ENCODE measurements at places on chromosomes 3 and 15.

GRCh38 chr3:148100476-148100875, 597.2 kb upstream of the AGTR1 start:
- DNase-seq, result no peak

DNA sequence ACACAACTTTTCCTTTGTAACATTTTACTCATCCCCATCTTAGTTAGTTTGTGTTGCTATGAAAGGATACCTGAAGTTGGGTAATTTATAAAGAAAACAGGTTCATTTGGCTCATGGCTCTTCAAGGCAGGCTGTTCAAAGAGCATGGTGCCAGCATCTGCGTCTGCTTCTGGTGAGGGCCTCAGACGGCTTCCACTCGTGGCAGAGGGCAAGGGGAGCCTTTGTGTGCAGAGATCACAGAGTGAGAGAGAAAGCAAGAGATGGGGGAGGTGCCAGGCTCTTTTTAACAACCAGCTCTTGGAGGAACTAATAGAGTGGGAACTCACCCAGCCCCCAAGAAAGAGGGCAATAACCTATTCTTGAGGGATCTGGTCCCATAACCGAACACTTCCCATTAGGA, 23.1 kb downstream of the PLA2G4F start:
- DNase-seq, result no peak

GRCh38 chr15:29698030-29698701, 124.1 kb downstream of the TJP1 start:
- no peak for DNase-seq

DNA sequence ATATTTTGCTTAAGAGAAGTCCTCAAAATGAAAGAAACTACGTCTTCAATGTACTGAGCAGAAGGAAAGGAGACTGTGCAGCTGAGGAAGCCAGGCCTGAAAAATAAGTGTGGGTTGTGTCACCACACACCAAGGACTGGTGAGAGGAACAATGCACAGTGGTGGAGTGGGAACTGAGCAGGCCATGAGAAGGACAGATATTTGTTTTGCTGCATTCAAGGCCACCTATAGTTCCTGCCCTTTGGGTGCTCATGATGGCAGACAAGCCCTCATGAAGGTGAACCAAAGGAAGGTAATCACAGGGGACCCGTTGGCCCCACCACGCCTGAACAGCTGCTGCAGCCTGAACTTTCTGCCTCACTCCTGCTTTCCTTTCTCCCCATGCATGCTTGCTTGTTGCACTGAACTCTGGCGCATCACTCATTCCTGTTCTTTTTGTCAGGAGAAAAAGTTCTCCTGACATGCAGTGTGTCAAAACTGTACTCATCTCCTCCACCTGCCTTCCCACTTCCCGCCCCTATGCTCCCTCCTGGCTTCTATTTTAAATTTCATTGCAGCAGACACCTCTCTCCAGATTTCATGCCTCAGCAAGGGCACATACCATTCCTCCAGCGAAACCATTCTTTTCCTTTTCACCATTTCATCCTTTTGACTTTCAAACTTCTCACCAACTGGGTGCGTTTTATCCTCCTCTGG, 2.2 kb upstream of the RNF7 start:
- DNase-seq, result no peak

DNA sequence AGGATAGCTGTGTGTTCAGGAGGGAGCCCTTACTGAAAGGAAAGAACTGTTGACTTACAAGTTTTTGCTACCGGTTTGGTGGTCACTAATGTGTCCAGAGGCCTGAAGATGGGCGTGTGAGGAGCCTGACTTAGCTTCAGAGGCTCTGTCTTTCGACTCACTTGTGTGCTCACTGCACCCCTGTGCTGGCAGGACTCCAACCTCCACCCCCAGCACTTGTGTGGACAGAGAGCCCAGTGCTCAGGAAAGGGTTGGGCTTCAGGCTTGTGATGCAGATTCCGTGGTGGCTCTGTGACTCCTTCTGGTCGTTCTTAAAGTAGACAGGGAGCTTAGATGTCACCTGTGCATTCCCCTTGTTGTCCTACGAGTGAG, 100.9 kb downstream of the PGPEP1L start:
- DNase-seq, result no peak

DNA sequence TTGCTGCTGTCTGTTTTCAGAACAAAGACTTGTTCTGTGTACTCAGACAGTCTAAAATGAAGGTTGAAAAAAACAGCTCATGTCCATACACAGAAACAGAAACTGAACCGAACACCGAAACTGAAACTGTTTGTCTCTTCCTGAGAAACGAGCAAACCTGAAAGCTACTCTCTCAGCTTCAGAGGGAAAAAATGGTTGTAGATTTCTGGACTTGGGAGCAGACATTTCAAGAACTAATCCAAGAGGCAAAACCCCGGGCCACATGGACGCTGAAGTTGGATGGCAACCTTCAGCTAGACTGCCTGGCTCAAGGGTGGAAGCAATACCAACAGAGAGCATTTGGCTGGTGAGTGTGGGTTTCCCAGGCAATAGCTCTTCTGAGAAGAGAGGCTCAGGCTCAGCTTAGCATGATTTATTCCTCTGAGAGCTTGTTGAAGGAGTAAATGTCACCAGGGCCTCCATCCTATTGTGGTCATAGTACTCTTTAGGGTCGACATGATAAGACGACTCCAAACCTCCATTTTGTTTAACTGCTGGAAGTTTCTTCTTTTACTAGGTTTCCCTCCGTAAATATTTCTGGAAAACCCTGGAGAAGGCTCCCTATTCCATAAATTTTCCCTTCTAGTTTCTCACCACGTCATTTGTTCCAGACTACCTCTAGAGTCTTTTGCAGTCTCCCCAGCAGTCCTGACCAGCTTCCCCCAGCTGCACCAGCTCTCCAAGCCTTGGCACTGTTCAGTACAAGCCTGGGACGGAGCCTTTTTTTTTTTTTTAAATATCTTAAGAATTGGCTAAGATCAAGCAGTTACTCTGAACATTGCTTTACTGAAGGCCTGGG, at the start of gene RTP4:
TSS of gene RTP4 (plus strand) at position 135 of the 838 bp plus-strand sequence. CDS start at position 192, 57 bp downstream.
- DNase-seq, result no peak

DNA sequence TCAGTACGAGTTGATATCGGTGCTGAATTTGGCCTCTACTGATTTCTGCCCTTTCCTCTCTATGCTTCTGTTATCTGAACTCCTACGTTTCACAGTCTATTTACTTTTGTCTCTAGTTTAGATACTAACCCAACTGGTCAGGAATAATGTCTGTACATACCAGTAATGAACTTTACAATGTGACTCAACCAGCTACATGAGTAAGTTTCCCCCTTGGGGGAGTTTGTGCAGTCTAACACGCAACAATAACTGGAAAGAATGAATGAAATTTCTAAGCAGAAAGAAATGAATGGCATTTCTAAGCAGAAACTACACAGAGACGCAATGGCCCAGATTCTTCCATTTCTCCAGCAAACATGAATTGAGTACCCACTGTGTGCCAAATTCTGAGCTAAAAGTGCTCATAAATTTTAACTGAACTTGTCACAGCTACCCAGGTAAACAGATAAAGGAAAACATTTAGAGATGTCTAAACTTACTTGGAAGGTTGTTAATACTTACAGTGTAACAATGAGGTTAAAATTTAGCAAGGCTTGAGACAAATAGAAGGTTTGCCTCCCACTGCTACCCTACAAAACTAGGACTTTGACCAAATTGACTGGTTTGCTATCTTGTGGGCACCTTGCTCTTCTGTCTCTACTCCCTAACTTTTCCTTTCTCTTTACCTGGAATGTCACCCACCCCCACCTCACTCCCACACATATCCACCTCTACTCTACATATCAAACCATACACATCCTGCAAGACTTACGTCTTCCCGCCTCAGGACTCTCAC, 11.6 kb downstream of the UPK1B start:
- no peak for DNase-seq

DNA sequence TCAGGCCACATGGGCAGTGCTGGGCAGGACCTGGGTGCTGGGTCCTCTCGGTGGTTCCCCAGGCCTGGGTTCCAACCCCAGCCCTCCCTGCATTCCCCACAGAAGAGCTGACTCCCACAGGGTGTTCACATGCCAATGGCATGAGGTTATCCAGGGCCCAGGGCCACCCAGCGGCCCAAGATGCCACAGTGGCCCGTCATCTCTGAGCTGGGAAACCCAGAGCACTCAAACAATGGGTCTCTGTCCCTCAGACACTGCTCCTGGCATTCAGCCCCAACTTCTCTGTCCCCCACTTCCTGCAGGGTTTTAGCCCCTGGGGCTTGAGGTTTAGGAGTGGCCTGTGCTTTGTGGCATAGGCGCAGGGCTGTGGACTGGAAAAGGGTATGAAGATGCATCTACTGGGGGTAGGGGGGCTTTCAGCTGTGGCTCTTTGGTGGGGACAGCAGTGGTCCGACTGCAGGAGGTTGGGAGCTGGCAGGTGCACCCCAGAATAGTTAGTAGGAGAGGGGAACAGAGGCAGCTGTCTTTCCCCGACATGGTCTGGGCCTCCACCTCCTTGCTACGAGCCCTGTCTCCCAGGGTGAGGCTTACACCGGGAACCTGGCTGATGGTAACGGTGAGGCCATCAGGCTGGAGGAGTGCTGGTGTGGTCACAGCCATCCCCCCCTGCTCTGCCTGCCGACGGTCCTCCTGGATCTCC, 1.7 kb downstream of the CCDC9B start:
- DNase-seq, result no peak

- DNase-seq, result no peak
Observed at GRCh38 chr3:56974247-56974930, 86.1 kb upstream of the SPATA12 start.

DNA sequence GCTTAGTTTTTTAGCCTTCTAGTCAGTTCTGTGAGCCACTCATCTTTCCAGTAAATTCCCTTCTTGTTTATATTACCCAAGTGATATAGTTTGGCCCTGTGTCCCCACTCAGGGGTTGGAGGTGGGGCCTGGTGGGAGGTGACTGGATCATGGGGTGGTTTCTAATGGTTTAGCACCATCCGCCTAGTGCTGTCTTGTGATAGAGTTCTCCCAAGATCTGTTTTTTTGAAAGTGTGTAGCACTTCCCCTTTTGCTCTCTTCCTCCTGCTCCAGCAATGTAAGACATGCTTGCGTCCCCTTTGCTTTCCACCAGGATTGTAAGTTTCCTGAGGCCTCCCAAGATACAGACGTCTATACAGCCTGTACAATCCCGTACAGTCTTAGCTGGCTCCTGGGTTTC, 53.7 kb upstream of the INO80 start:
- no peak for DNase-seq

GRCh38 chr15:48472756-48473155, 141.5 kb downstream of the DUT start:
- DNase-seq, result no peak

GRCh38 chr15:69824075-69824876, 273.4 kb downstream of the TLE3 start:
- no peak for DNase-seq

GRCh38 chr3:65436580-65436979, 602.1 kb downstream of the MAGI1 start:
- no peak for DNase-seq

- no peak for DNase-seq
Observed at GRCh38 chr3:128388932-128389331, 77.8 kb downstream of the DNAJB8 start.

GRCh38 chr3:129014793-129015345, 13.8 kb downstream of the EFCC1 start:
- DNase-seq, result no peak

DNA sequence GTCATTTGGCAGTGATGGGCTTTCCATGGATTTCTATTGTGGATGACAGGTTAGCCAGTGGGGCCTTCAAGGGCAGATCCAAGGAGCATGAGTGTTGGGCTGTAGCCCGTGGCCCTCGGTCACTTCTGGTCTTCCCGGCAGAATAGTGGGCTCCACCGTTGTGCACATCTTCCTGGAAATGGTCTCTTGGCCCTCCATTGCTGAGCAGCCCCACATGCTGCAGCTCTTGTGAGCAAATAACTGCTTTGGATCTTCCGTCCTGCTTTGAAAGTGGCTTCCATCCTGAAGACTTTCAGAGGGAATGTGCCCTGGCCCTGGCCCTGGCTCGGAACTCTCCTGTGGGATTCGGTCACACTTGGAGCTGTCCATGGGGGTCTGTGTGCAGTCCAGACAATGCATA, 102.8 kb downstream of the SNRPN start:
- no peak for DNase-seq

GRCh38 chr15:80061582-80061981, 2.1 kb downstream of the ZFAND6 start:
- no peak for DNase-seq

DNA sequence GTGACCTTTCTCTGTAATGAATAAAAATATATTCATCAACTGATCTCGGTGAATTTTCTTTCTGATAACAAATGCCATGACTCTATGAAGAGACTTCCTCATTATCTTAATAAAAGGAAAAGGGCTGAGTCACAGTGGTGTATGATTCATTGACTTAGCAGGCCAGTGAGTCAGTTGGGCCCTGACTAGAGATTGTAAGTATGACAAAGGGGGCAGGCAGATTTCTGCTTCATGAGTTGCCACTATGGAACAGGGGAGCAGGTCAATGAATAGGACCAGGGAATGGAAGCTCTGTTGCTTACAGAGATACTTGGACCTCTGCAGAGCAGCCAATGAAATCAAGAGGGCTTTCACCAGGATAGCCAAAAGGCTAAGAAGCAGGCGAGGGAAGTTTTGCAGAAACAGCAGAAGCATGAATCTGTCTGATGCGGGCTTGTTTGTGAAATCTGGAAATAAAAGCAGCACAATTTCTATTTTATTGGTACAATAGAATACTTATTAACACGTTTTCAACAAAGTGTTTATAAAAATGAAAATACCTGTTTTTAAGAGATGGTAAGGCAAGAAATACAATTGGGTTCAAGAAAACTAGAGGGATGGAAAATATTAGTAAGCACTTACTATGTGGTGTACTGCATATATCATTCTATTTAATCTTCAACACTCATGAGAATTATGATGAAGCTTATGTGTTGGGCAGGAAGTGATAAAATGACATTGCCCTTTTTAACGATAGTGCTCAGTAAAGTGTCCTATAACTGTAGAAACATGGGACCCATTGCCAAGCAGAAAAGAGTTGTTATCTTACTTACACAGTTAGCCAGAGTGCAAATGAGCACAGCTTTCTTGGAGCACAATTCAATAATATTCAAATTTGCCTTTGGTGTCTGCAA, 169.8 kb upstream of the MYRIP start:
- no peak for DNase-seq

GRCh38 chr15:90221246-90221900, 12.4 kb downstream of the CIB1 start:
- DNase-seq, result no peak

GRCh38 chr3:13235897-13236296, 162.7 kb upstream of the IQSEC1 start:
- no peak for DNase-seq

GRCh38 chr3:178310949-178311348, 225.3 kb upstream of the KCNMB2 start:
- no peak for DNase-seq
